ENCODE measurements at places on chromosomes 16 and 17.
A peak's percentile ranks its signal among the peaks of the same experiment; 100 is the strongest.

DNA sequence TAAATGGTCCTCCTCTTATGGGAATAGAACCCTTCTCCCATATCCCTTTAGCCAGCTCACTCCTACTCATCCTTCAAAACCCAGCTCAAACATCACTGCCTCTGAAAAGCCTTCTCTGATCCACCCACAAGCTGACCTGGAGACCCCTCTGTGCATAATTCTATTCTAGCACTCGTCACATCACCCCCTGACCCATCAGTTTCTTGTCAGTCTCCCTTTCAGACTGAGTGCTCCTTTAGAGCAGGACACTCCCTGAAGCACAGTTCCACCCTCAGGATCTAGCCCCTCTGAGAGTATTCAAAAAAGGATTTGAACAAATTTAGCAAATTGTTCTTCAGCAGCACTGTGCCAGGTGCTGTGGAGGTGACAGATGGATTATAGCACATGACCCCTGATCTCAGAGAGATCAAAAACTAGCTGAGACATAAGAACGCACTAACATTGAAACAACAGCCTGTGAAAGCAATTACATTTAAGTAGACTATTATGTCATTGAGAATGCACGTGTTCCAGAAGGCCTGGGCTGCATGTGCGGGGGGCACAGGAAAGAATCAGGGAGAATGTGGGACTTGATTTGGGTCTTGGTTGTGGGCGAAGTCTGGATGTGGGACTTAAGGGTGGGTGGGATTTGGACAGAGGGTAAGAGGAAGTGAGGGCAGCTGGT, 43.5 kb downstream of the MRPS23 start:
- peaks cover 6% of the 10 kb centered on the region for H3K27me3 ChIP-seq
- DNase-seq, result no peak
- H3K4me3 ChIP-seq, result no peak overlapping the region
- peaks cover 11% of the 10 kb centered on the region for H3K4me1 ChIP-seq

DNA sequence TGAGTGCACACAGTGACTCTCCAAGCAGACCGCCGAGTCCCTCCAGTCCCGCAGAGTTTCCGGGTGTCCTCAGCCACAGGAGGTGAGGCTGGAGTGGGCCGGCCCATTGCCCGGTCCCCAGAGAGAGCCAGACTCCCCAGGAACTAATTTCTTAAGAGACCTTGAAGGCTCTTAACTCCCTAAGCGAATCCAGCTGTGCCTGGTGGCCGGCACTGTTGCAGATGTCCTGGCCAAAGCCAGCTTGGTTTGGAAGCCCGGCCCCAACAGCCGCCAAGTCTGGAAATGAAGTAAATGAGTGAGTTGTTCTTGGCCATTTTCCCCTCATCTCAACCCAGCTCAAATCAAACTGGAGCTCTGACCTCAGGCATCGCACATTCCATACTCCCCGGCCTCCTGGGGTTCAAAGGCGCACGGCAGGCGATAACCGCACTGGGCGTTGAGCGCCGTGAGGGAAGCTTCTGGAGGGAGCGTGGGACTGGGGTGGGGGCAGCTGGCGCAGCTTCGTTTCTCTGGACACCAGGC, 42.0 kb downstream of the CMIP start:
- peaks cover 22% of the 10 kb centered on the region for H3K4me1 ChIP-seq
- no peak overlapping the region for H3K4me3 ChIP-seq
- no peak for DNase-seq
- H3K27me3 ChIP-seq, result no peaks in the 10 kb centered on the region
- no peak overlapping the region for H3K27ac ChIP-seq

- peak overlapping the region; percentile 67 for H3K27ac ChIP-seq
- DNase-seq, result peak; percentile 60
- H3K27me3 ChIP-seq, result no peaks in the 10 kb centered on the region
- no peaks in the 10 kb centered on the region for H3K36me3 ChIP-seq
- H3K4me3 ChIP-seq, result no peak overlapping the region
- no peaks in the 10 kb centered on the region for H3K4me1 ChIP-seq
Observed at GRCh38 chr17:82217530-82218204, 5.0 kb upstream of the CCDC57 start.

GRCh38 chr16:85566561-85567100, 46.5 kb upstream of the GSE1 start:
- peaks cover 55% of the 10 kb centered on the region for H3K4me1 ChIP-seq
- no peaks in the 10 kb centered on the region for H3K27me3 ChIP-seq
- no peak overlapping the region for H3K4me3 ChIP-seq
- no peaks in the 10 kb centered on the region for H3K36me3 ChIP-seq
- DNase-seq, result no peak
- H3K27ac ChIP-seq, result peak overlapping the region; percentile 66

DNA sequence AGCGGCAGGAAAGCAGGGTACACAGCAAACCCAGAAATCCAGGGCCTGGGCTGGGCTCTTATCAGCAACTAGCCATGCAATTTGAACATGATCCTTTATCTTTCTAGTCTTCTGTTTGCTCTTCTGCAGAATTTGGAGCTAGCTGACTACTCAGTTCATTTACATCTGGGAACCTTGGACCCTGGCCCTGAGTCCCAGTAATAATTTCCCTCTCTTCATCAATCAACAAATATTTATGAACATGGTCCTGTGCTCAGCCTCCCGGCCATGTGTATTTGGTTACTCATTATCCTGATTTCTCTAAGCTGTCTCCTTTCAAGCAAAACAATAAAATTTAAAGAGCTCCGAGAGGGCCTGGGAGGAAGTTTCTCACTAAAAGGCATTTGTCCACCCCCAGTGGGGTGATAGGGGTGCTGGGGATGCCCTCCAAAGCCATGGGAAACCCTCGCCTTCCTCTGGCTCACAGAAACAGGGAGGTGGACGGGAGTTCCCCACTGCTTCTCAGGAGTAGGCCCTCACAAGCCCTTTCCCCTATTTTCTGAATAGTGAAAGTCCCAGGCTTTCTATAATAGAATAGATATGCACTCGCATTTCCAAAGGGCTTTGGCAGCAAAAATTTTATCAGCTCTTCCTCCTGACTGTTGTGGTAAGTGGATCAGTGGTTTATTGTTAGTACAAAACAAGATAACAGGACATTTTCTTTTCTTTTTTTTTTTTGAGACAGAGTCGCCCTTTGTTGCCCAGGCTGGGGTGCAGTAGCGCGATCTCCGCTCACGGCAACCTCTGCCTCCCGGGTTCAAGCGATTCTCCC, 6.9 kb upstream of the WDR59 start:
- peak overlapping the region; percentile 82 for H3K27ac ChIP-seq
- peak; percentile 76 for DNase-seq
- H3K36me3 ChIP-seq, result no peaks in the 10 kb centered on the region
- no peak overlapping the region for H3K4me3 ChIP-seq
- H3K27me3 ChIP-seq, result no peaks in the 10 kb centered on the region

DNA sequence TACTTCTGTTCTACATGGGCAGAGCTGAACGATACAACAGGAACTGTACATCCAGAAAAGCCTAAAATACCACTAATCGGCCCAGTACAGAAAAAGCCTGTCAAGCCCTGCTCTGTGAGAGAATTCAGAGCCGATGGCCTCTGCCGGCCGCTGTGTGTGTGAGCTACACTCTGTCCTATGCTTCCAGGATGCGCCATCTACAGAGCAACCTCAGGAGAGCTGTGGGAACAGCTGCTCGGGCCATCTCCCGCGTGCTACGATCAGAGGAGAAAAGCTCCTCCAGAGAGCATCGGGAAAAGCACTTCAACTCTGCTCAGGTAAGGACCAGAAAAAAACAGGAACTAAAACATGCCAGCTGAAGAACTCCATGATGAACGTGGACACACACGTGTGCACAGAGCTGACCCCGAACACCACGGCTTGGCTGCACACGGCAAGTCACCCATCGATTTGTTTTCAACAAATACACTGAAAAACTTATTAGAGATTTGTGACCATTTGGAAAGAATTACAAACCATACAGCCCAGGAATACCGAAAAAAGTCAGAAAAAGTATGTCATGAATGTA, 115.9 kb downstream of the ANKRD11 start:
- no peak for DNase-seq
- no peaks in the 10 kb centered on the region for H3K27me3 ChIP-seq
- peaks cover 7% of the 10 kb centered on the region for H3K4me1 ChIP-seq
- H3K27ac ChIP-seq, result peak overlapping the region; percentile 4

DNA sequence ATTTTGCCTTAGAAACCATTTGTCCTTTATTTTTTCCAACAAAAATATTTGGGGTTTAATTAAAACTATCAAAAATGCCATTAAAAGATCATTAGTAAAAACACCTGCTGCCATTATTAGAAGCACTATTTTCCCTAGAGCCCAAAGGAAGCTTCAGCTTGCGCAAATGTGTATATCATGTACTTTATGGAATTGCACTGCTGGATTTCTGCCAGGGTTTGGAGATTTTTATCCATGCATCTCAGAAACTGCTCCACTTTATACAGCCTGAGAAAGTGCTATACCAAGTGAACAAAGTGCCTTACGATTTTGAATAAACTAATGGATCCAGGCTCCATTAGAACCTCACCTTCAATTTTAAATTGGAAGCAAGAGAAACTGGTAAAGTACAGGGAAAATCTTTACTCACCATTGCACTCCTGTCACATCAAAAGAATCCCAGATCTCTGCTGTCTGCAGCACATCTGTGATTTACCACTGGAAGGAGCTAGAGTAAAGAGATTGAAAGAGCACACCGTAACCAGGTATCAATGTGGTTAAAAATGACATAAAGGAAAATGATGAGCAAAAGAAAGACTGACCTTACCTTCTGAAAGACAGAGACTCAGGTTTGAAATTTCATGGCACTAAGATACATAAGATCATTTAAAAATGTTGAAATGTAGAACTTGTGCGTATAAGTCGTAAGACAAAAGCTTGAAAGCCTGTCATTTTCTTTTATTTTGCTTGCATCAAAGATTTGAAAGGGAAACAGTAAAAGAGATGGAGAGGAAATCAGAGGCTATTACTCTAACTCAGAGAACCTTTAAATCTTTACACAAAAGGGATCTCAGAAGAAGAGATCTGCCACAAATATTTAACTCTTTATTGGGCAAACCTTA, 678.1 kb upstream of the GOT2 start:
- peak; percentile 10 for DNase-seq
- no peaks in the 10 kb centered on the region for H3K27me3 ChIP-seq
- no peak overlapping the region for H3K4me3 ChIP-seq
- no peaks in the 10 kb centered on the region for H3K4me1 ChIP-seq

GRCh38 chr17:74521701-74522201, 9.5 kb downstream of the CD300LB start:
- no peak overlapping the region for H3K4me3 ChIP-seq
- DNase-seq, result no peak
- H3K27ac ChIP-seq, result no peak overlapping the region
- H3K4me1 ChIP-seq, result no peaks in the 10 kb centered on the region
- H3K36me3 ChIP-seq, result no peaks in the 10 kb centered on the region
- no peaks in the 10 kb centered on the region for H3K27me3 ChIP-seq

GRCh38 chr17:57315061-57316015, 59.0 kb downstream of the MSI2 start:
- DNase-seq, result no peak
- H3K4me3 ChIP-seq, result no peak overlapping the region
- no peaks in the 10 kb centered on the region for H3K27me3 ChIP-seq
- no peaks in the 10 kb centered on the region for H3K36me3 ChIP-seq
- H3K27ac ChIP-seq, result no peak overlapping the region

- no peak overlapping the region for H3K27ac ChIP-seq
- no peak overlapping the region for H3K4me3 ChIP-seq
- H3K4me1 ChIP-seq, result peaks cover 4% of the 10 kb centered on the region
- no peak for DNase-seq
- no peaks in the 10 kb centered on the region for H3K27me3 ChIP-seq
Observed at GRCh38 chr17:10018461-10018891, 113.4 kb upstream of the RCVRN start.

DNA sequence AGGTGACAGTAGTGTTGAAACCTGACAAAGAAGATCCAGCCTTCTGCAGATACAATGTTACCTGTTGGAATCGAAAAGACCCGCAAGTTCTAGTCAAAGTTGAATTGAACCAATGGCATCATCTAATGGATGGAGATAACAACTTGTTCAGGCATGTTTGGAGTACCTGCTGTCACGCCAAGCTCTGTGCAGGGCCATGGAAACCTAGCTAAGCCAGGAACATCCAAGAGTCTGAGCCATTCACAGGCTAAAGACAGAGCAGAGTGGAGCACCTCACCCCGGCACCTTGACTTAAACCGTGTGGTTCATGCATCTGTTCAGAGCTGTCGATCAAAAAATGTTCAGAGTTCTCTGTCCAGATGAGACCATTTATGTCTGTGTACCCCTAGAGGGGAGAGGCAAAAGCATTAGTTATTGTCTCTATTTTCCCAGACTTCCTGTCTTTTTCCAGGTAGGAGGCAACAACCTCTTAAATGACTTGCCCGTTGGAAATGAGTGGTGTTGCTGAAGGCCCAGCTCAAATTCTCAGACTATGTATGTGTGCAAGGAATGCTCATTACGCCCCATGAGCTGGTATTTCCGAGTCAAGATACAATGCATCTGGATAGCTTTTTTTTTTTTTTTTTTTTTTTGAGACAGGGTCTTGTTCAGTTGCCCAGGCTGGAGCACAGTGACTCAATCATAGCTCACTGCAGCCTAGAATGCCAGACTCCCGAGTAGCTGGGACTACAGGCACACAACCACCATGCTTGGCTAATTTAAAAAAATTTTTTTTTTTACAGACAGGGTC, 44.9 kb upstream of the XYLT1 start:
- DNase-seq, result no peak
- no peaks in the 10 kb centered on the region for H3K4me1 ChIP-seq
- H3K4me3 ChIP-seq, result no peak overlapping the region
- peaks cover 5% of the 10 kb centered on the region for H3K27me3 ChIP-seq
- no peaks in the 10 kb centered on the region for H3K36me3 ChIP-seq

DNA sequence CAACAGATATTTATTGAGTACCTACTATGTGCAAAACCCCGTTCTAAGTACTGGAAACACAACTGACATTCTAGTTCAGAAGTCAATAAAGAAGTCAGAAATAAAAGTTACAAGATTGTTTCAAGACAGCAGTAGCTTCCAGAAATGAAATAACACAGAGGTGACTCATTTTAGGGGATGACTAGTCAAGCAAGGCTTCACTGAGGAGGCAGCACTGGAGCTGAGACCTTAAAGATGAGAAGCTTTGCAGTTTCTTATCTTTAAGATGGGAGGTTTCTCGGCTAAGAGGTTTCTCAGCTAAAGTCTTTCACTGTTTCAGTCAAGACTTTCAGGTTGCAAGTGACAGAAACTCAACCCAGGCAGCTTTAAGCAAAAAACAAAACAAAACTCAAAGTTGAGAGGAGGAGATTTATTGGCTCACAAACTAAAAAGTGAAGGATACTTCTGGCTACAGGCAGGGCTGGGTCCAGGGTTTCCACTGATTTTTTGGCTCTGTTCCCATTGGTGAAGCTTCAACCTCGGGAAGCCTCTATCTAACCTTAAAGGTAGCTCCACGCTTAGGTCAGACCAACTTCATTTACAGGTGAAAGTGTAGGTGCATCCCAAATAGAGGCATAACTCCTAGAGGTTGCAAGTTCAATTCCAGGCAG, 7.4 kb upstream of the MMP2 start:
- H3K4me1 ChIP-seq, result no peaks in the 10 kb centered on the region
- no peak overlapping the region for H3K27ac ChIP-seq
- peak; percentile 40 for DNase-seq
- H3K36me3 ChIP-seq, result no peaks in the 10 kb centered on the region
- no peak overlapping the region for H3K4me3 ChIP-seq

DNA sequence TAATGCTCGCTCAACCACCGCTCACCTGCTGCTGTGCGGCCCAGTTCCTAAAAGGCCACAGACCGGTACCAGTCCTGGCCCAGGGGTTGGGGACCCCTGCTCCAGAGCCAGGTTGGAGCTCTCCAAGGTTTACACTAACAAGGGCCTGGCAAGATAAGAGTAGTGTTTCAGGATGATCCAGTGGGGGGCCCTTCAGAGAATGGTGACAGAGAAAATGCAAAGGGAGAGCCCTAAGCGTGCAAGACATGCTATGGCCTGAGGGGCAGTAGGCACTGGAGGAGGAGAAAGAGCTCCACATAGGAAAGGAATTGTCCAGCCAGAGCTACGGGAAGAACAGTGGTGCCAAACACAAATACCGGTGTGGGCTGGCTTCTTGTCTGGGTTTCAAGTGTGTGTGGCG, 233.4 kb downstream of the STX8 start:
- no peaks in the 10 kb centered on the region for H3K4me1 ChIP-seq
- no peak for DNase-seq
- H3K27ac ChIP-seq, result no peak overlapping the region
- no peak overlapping the region for H3K4me3 ChIP-seq

All from hepatocyte (in vitro differentiated cells).